Activated naive CD4-positive, alpha-beta T cell treated with anti-CD3 and anti-CD28 coated beads, Interleukin-2, amount 50 U/mL, for 72 hours (primary cell): ENCODE measurements at places on chromosomes 2 and 18.

DNA sequence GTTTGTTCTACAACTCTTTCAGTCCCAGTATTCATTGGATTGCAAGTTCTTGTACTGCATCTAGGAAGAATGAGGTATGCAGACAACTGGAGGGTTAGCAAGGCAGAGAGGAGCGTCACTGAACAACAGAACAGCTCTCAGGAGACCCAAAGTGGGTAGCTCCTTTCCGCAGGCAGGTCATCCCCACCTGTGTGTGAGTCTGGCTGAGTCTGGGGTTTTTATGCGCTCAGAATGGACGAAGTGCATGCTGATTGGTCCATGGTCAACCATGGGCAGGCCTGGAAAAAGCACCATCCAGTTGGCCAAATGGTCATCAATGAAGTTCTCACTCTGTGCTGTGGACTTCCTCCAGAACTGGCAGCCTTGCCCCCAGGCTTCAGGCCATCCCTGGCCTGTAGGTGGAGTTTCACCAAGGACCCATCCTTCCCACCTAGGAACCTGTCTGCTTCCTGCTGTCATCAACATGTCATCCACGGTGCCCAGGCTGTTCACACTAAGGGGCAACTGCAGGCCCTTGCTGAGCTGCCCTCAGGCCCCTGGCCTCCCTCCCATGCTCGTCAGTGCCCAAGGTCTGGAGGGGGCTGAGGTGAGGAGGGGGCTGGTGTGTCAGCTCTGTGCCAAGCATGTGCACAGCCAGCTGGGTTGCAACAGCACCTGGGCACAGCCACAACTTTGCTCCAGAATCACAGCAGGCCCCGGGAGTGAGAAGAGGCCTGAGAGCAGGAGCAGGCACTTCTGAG, 11.1 kb upstream of the TFCP2L1 start:
- DNase-seq: no peak

DNA sequence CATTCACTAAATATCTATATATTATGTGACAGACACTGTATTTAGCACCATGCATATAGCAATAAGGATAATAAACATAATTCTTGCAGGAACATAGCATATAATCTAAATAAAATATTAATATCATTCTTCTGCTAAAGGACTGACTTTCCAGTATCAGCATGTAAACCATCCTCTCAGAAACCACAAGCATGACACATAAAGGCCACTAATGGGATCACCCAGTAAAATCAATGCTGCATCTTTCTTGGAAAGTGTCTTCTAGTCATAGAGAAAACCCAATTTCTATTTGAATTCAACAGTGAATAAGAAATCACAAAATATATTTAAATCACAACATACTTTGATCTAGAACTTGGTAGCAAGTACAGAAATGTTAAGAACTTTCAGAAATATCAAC, 5.8 kb upstream of the LRP1B start:
- DNase-seq: no peak

DNA sequence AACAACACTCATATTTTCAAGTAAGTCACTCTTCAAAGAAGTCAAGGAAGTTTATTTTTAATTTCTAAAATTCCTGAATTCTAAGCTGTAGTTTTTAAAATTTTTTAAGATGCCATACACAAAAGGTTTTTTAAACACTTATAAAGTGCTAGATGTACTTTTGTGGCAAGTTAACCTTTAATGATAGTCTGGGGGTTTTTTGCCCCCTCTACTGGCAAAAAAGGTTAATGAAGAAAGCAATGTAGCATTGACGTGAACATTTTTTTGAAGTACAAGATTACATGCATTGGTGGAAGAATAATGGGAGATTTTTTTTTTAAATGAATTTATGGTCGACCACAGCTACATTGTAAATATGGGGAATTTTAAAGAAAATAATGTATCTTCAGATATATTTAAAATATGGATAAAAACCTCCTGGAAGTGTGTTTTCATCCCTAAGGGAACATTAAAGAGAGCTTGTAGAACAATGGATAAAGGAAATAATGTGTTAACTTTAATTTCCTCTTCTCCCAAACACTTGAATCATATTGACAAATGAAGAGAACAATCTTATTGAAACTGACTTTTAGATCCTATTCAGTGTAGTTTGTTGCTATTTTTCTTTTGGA, 12.6 kb downstream of the ITPRID2 start:
- DNase-seq: no peak

DNA sequence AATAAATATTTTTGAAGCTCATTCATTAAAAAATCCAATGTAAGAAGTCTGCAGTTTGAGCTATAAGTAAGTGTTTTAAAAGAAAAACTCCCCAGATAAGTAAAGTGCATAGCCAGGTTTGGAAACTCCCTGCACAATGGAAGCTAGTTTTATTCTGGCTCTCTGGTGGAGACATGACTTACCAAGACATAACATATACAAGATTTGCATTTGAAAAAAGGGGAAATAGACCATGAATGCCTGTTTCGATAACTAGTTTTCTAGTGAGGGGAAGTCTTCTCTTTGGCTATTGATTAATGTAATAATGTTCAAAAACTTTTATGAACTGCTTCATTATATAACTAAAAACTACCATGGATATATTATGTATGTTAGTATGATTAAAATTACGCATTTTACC, 435.2 kb downstream of the ARHGAP15 start:
- no peak for DNase-seq

GRCh38 chr2:232053777-232054176, 92.3 kb downstream of the DIS3L2 start:
- no peak for DNase-seq
